Stimulated activated CD4-positive, alpha-beta T cell treated with anti-CD3 and anti-CD28 coated beads, Interleukin-2, amount 100 ng/mL, for 24 hours (primary cell): ENCODE measurements at places on chromosomes 4 and X.

- no peak for DNase-seq
These were observed 344.8 kb downstream of the ZNF674 start for GRCh38 chrX:46200413-46200812.

- DNase-seq = no peak
These were observed 39.6 kb downstream of the ARL13A start for GRCh38 chrX:101009090-101009489.

- DNase-seq = no peak
These were observed 59.0 kb downstream of the SAT1 start for GRCh38 chrX:23841847-23842522.

DNA sequence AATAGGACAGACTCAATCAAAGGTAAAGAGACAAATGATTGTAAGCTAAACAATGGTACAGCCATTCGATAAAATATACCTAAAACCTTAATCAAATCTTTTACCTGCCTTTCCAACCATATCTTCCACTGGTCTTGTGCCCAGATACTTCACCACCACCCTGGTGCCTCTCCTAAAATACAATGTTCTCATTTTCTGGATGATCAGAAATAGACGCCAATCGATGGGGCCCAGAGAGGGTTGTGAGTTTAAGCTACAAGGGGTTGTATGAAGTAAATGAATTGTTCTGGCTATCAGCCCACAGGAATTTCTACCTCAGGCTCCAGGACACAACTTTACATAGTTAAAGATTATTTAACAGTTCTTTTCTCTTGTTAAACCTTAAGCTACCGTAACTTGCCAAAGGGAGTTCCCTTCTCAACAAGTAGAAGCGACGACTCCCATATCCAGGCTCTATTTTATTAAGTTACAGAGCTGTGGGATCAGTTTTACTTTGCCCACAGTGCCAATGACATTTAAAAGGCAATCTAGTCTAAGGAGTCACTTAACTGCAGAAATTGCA is 99.1 kb downstream of the CHRNA9 start:
- no peak for DNase-seq

DNA sequence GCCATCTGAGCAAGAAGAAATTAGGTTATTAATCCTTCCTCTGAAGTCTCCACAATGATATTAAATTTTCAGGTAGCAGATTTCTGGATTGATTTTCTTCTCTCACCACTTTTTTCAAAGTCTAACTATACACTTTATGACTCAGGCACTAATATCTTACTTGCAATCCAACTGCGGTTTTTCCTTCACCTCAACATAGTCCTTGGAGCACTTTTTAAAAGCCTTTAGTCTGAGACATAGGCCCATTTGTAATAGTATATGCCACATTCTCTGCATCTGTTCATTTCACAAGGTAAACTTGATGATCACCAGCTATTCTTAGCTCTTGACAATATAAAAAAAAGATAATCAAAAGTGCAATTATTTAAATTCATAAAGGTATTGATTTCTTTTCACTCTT is 55.9 kb upstream of the EDNRA start:
- no peak for DNase-seq

GRCh38 chr4:56799824-56800756 is 21.4 kb downstream of the SPINK2 start:
- peak; percentile 85 for DNase-seq

DNA sequence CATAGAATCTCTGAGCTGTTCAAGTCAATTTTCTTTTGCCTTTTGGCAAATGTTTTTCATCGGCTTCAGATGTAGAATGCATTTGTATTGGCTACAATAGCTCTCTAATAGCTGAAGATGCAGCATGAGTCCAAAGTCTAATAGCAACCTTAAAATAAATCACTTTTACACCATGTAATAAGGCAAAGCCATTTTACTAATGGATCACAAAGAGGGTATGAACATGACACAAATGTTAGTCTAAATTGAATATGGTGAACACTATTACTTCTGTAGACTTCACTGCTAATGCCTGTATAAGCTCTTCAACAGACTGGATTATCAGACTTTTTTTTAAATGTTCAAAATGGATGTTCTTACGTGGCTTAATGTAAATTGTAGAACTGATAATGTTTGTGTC is 645.3 kb downstream of the TLL1 start:
- no peak for DNase-seq

DNA sequence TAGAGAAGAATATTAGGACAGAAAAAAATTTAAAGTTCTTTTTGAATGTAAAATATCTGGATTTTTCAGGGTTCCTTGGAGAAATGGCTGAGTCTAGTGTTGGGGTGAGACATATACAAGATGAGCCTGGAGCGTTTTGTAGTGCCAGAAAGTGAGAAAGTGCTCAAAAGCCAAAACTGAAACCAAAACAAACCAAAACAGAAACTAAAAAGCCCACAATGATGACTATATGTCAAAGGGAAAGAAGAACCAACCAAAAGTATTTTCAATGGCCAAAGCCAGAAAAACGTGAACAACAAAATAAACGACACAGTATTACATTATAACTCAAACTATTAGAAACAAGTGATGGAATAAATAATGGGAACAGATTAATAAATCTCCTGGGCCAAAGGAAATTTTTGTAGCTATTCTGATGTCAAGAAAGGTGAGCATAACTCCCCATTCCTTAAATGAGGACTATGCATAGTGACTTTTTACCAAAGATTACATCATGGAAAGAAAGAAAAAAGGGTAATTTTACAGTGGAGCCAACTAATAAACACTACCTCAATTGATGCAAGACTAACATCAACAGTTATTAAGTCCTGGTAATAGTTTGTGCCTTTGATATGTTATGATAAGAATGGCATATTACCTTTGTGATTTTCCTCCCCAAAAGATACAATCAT is 1137.6 kb downstream of the C4orf33 start:
- no peak for DNase-seq

DNA sequence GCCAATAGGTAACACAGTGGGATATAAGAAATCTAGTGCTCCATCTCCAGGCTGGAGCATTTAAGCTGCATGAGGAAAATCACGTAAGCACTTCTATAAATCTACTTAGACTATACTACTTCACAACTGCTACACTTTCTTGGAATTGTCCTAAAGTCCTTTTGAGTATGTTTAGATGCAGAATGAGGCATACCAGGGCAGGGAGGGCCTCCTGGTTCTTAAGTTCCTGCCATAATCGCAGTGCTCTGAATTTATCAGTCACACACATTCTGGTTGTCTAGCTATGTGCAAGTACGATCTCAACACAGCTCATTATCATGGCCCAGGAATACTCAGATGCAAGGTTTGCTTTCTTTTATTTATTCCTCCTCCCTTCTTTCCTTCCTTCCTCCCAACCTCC is 130.3 kb downstream of the GUCY2F start:
- no peak for DNase-seq

DNA sequence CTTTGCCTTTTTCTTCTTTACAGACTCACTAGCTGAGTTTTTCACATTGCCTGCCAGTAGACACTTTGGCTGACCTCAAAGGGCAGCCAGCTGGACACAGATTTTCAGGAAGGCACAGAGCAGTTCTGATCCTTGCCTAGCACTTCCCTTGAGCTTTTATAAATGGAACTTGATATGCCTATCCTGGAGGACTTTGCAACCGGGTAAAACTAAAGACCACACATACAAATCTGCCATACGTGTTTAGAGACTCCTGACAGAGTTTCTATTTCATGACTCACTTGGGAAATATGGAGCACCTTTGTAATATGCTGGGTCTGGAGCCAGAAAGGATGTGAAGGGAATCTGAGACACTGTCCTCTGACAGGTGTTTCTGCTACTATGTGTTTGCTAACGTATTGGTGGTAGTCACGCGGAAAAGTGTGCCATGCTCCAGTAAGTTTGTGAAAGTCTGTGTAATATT is 56.7 kb upstream of the RASSF6 start:
- DNase-seq = no peak

GRCh38 chrX:63511361-63511760 is 160.2 kb upstream of the SPIN4 start:
- DNase-seq = no peak

DNA sequence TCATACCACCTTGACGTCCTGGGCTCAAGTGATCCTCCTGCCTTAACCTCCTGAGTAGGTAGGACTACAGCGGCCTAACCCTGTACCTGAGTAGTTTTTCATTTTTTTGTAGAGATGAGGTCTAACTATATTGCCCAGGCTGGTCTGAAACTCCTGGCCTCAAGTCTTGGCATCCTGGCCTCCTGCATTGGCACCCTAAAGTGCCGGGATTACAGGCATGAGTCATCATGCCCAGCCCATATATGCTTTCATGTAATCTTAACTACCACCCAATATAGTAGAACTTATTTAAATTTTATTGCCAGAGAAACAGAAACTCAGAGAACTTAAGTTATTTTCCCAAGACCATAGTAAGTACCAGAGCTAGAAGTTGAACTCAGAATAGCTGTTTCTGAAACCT is 27.1 kb downstream of the AFM start:
- no peak for DNase-seq

GRCh38 chr4:22363036-22363435 is 152.8 kb downstream of the ADGRA3 start:
- no peak for DNase-seq

DNA sequence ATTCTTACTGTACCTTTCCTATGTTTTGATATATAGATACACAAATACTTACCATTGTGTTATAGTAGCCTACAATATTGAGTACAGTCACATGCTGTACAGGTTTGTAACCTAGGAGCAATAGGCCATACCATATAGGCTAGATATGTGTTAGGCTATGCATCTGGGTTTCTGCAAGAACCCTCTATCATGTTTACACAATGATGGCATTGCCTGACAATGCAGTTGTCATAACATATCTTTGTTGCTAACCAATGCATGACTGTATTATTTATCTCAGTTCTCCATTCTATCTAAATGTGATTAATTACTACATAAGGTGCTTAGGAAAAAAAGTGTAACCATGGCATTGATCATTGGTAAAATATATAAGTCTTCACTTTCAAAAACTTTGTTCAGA is 10.0 kb upstream of the SPCS3 start:
- DNase-seq = no peak

DNA sequence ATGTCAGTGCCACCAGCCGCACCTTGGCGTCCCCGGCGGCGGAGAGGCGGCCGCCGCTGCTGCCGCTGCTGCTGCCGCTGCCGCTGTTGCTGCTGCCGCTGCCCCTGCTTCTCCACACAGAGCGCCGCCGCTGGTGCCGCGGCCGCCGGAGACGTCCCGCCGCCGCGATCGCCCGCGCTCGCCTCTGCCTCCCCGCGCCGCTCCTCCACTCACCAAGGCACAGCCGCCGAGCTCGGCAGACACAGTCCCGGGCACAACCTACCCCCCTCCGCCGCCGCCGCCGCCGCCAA is at the start of gene PPP3CA:
TSS of gene PPP3CA (minus strand) at position 260 of the 290 bp plus-strand sequence.
- no peak for DNase-seq

GRCh38 chr4:182206266-182206665 is 36.9 kb upstream of the TENM3 start:
- no peak for DNase-seq

DNA sequence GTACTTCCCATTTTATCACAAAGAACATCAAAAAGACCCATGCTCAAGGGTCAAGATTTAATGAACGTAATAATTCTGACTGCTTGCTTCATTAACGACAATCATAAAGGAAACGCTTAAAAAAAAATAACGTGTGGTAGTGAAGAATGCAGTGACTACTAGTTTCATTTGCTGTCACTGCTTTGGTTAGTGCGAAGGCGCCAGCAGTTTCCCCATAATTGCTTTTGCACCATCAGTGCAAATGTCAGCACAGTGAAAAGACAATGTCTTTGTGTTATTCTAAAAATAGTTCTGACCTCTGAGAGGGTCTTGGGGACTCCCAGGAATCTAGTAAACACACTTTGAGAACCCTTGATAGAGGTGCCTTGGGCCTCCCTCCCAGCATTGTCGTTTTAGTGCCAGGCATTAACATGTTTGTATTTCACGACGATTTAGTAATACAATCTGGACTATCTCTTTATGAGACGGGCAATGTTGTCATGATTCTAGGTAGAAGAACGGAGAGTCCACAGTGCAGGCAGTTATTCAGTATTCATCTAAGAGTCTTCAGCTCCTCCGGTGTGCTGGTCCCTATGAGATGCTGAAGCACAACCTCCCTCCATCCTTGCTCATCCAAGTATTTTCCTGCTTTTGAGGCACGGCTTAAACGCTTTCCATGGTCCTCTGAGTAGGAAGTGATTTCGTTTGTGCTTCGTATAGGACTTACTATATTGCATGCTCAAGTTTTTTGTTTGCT is 71.0 kb downstream of the AFF1 start:
- DNase-seq = peak; percentile 42

- no peak for DNase-seq
These were observed 56.1 kb upstream of the EIF1AX start for GRCh38 chrX:20197641-20198210.

- DNase-seq = no peak
These were observed 1105.9 kb downstream of the ARAP2 start for GRCh38 chr4:35138449-35138848.

DNA sequence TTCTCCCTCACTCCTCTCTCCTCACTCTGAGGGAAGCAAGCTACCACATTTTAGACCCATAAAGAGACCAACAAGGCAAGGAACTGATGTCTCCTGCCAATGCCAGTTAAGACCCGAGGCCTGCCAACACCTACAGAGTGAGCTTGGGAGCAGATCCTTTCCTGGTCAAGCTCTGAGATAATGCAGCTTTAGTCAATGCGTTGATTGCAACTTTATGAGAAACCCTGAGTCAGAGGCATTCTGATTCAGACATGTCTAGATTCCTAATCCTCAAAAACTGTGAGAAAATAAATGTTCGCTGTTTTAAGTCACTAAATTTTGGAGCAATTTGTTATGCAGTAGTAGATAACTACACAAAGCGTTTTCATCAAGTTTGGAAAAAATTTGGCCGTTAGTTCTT is 115.5 kb downstream of the JADE1 start:
- no peak for DNase-seq

- DNase-seq = no peak
These were observed 65.3 kb downstream of the PALLD start for GRCh38 chr4:168562041-168562571.

DNA sequence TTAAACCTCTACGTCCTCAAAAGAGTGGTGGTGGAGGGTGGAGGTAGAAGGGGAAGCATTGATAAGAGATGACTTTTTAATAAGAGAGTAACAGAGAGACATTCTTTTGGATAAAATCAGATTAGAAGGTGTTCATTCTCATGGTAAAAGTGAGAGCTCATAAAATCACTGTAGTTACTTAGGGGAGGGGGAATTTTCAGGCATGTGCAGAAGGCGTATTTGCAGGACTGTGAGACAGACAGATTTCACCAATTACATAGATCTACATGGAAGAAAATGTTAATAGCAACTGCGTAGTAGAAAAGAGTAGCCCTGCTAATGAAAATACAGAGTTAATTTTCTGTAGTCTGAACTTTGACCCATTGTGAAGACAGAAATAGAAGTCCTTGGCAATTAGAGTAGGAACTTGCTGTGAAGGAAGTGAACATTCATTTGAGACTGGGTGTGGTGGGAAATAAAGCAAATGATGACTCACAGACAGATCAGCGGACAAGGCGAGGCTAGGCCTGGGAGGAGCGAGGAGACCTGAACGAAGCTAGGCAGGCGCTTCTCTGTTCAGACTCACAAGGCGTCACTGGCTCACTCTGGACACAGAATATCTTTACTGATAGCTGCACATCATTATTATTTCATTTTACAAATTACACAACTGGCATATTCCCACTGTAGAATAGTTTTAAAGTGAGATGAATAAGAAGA is 57.2 kb upstream of the FAM9C start:
- DNase-seq = peak; percentile 49
